ENCODE measurements at places on chromosomes 5 and 9.
A peak's percentile ranks its signal among the peaks of the same experiment; 100 is the strongest.

GRCh38 chr9:105694848-105695581 is 674 bp downstream of the TMEM38B start:
- no peak for DNase-seq

- DNase-seq, result no peak
Observed at GRCh38 chr5:173699966-173700365, 83.5 kb upstream of the BOD1 start.

- no peak for DNase-seq
Observed at GRCh38 chr9:86073839-86074238, 25.5 kb downstream of the GOLM1 start.

- no peak for DNase-seq
Observed at GRCh38 chr5:82381591-82381990, 103.4 kb upstream of the RPS23 start.

DNA sequence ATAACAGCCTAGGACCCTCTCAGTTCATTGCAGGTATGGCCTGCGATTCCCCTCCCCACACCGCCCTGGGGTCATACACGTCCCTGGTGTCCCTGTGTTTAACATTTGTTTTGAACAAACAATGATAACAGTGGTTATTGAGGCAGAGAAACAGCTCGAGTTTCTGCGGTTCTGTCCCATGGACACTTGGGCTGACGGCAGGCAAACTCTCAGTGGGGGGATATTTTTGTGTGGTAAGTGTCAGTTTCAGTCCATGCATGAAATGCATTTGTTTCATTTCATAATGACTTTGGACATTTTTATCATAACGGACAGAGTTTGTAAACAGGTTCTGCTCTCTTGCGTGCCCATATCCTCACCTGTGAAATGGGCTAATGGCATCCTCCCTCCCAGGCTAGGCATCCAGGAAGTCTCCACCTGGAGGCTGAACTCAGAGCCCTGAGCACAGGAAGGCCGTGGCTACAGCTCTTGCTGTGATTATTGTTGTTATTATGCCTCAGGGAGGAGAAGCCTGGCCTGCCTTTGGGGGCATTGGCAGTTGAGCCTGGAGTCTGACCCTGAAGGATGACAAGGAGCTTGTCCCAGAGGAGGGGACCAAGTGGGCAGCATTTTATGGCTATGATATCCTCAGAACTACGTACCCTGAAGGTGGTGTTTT is 190.9 kb downstream of the GADD45G start:
- no peak for DNase-seq

GRCh38 chr9:122184551-122184950 is 24.8 kb downstream of the MORN5 start:
- DNase-seq, result no peak

- DNase-seq, result no peak
Observed at GRCh38 chr5:127907907-127908306, 175.7 kb upstream of the SLC12A2 start.

DNA sequence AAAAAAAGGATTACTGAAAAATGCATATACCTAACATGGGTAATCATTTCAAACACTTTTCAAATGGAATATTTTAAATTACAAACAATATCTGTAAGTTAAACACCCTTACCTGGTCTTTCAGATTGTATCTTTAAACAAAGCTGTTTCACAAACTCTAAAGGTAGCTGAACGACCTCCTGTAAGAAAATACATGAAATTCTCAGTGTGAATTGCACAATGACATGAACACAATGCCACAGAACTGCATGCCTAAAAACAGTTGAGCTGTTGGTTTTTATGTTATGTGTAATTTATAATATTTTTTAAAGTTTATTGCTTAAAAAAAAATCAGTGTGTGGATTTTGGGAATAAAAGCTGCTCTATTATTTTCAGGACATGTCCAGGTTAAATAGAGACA is 17.5 kb downstream of the IPPK start:
- DNase-seq, result no peak

- no peak for DNase-seq
Observed at GRCh38 chr9:26685818-26686217, 206.8 kb downstream of the CAAP1 start.

DNA sequence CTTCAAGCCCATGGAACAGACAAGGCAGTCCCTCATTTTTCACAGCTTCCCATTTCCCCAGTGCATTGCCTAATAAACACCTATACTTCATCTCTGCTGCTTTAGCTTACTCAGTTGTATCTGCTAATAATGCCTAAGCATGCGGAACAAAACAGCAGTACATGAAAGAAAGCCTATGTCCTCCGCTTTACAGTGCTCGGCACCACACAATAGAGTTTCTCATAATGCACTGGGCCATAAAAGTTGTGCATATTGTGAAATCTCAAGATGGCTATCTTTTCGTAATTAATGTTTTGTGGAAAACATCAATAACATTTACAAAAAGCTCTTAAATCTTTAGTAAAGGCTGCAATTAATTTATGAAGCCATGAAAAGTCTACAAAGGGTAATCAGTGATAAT is 69.3 kb downstream of the DENND1A start:
- DNase-seq, result no peak

GRCh38 chr5:109529520-109529919 is 119.7 kb upstream of the PJA2 start:
- DNase-seq, result no peak

DNA sequence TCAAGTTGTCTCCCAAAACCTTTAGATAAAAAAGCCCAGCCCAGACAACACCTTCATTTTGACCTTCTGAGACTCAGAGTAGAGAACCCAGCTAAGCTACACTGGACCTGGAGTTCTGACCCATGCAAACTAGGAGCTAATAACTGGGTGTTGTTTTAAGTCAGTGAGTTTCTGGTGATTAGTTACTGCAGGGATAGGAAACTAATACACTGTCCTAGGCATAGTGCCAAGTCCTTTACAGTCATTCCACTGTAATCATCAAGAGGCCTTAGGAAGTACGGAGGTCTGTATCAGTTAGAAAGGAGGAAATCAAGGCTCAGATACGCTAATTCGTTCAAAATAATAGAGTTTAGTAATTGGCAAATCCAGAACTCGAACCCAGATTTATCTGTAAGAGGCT is 197.9 kb downstream of the KCTD16 start:
- DNase-seq, result peak; percentile 0

GRCh38 chr9:29245351-29245750 is 1672.1 kb upstream of the C9orf72 start:
- no peak for DNase-seq

GRCh38 chr9:126613651-126614050 is at the start of gene LMX1B:
LMX1B (plus strand) TSS chr9:126613928; CDS start chr9:126614450, 522 bp downstream.
- DNase-seq, result no peak

DNA sequence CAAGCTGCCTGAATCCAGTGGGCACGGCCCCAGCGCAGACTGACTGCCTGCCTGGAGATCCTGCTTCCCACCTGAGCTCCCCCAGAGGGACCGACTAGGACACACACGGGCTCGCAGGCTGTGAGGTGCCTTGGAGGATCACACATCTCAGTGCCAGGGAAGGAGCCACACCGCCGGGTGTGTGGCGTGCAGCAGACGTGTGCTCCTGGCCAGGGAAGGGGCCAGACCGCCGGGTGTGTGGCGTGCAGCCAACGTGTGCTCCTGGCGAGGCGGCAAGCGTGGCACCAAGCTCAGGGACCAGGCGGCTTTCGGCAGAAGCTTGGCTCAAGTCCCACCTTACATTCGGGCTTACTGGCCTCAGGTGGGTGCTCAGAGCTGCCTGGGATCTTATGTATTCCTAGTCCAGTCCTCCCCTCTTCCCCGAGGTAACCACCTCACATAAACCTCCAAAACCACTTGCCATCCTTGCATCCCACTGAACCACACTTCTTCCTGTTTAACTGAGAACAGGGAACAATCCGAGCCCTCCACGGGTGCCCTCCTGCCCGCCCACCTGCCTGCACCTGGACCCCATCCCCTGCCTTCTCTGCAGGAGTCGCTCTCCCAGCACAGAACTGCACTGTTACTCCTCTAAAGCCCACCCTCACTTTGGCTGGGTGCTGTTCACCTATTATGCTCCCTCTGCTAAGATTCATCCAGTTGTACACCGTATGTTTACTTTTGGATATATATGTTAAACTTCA is 22.4 kb upstream of the MRNIP start:
- DNase-seq, result no peak

DNA sequence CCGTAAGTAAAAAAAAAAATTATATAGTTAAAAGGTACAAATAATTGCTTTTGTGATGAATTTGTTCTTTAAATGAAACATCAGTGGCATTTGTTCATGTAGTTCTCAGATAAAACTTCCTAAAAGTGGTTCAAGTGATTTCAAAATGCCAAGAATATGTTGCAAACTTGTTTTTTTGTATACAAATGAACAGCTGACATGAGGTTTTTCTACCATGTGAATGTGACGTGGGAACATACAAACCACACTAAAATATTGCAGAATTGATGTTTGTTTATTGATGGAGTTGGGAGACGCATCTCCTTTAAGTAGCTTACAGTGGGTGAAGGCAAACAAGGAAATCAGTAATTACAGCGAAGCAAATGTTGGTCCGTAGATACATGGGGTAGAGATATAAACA is 16.9 kb downstream of the BASP1 start:
- no peak for DNase-seq

GRCh38 chr5:102581011-102581410 is 82.2 kb upstream of the SLCO6A1 start:
- no peak for DNase-seq

DNA sequence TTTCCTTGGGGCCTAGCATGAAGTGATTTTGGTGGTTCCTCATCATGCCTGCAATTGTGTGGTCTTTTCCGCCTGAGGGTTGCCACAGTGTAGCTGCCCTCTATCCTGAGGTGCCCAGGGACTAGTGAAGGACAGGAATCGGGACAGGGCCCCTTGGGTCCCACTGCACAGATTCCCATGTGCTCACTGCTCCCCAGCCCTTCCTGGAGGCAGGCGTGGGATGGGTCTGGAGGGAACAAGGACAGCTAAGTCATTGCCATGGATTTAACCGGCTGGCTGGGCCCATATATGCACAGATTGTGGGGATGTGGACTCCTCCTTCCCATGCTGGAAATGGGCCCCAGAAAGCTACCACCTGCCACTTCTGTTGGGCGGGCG is 122.3 kb upstream of the PITX1 start:
- DNase-seq, result no peak

DNA sequence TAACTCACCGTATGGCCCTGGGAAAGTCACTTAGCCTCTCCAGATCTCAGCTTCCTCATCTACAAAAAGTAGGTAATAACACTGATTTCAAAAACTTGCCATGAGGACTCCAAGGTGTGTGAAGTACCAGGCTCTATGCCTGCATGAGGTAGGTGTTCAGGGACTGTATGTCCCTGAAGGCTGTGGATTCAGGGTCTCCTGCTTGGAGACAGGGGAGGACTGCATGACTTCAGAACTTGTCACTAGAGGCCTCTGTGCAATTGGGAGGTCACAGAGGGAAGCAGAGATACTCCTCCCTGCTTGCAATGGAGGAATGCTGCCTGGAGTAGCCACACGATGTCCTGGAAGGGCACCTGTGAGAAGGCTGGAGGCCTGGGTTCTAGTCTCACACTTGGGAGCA is 2.2 kb downstream of the PDGFRB start:
- DNase-seq, result no peak

GRCh38 chr5:136087961-136088871 is 44.4 kb upstream of the SMAD5 start:
- DNase-seq, result no peak

DNA sequence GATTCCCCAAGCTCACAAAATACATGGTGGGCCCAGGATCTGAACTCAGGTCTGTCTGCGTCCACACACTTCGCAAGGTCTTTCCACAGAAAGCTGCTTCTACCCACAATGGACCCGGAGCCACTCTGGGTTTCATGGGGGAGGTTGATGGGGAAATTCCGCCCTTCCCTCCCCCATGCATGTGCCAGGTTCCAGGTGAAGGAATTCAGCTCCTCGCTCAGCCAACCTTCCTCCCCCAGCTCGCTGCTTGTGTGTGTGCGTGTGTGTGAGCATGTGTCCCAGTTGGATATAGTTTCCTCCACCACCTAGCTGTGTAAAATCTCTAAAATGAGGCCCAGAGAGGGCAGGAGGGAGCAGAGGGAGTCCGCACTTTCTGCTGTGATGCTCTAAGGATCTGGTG is 1.0 kb downstream of the PTGS1 start:
- DNase-seq, result no peak

- DNase-seq, result no peak
Observed at GRCh38 chr9:89154218-89154617, 24.4 kb downstream of the SHC3 start.

GRCh38 chr5:177972613-177973012 is 23.4 kb downstream of the PROP1 start:
- DNase-seq, result no peak

GRCh38 chr9:6915635-6916034 is 157.9 kb downstream of the KDM4C start:
- no peak for DNase-seq

DNA sequence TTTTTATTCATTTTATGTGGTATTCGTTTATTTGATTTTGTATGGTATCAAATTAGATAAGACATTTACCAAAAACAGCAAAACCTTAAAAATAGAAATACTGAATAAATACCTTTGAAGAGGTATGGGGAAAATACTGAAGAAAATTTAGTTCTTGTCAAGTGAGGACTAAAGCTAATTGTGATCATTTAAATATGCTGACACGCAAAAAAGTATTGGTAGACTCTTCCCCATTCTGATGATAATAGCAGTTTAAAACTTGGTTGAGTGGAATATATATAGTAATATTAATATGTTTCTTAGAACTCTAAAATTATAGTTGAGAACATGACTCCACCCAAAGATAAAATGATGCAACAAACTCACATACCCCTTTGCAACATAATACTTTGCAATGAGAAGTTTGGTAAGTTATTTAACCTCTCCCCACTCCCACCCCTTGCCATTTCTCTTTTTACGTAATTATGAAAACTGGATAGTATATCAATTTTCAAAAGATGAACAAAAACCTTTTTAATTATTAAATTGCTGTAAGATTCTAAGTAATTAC is 30.1 kb upstream of the SNX24 start:
- no peak for DNase-seq

- no peak for DNase-seq
Observed at GRCh38 chr5:74326571-74327338, 313.8 kb downstream of the ENC1 start.

GRCh38 chr5:43041110-43041668 is 1.1 kb upstream of the ANXA2R start:
- peak; percentile 42 for DNase-seq

GRCh38 chr5:78541086-78541654 is 107.4 kb downstream of the LHFPL2 start:
- no peak for DNase-seq

- no peak for DNase-seq
Observed at GRCh38 chr5:113089653-113090335, 113.2 kb downstream of the DCP2 start.

- no peak for DNase-seq
Observed at GRCh38 chr9:81579381-81579780, 110.0 kb downstream of the TLE1 start.

DNA sequence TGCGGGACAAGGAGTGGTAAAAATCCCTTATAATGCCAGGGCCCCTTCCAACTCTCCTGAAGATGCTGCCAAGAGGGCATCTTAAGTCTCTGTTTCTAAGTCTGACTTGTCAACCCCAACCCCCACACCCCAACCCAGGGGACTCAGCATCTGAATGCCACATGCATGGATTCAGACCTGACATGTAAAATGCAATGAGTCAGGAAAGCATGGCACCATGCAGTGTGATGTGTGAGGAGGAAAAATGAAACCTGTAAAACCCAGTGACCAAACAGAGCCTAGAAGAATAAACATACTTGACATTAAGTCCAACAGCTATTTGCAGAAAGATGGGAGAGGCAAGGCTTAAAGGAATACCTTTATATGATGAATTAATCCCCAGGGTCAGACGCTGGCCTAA is 112.4 kb downstream of the ASTN2 start:
- no peak for DNase-seq

All from NCI-H1694 (cell line).